ENCODE measurements at places on chromosomes 16 and 17. TPM values are rescaled to one million over a fixed set of nuclear protein-coding genes. Genes with fewer than 3 reads are reported as not detected.

Gene CDH8
- not detected for total RNA-seq

Gene ABCA10
- total RNA-seq, result 2.0 TPM

Gene CNTROB
- 74.6 TPM for total RNA-seq

DNA sequence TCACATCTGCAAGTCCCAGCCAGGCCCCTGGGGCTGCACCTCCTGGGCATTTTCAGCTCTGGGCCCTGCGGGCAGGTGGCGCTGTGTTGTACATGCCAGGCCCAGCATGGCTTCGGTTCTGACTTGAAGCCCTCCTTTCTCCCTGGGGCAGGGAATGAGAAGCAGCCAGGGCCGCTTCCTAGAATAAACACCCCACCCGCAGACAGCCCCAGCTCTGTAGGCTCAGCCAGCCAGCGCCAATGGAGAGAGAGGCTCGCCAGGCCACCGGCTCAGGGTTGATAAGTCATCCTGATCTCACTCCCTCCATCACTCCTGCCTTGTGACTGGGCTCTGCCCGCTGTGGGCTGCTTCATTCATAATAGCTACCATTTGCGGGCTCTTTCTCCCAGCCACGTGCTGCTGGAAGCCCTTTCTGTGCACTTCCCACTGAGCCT is 6.0 kb upstream of the GLIS2 start:
- DNase-seq, result peak; percentile 74

Gene ZG16B
- total RNA-seq, result 3.8 TPM

- DNase-seq, result no peak
These were observed 35.6 kb downstream of the CLEC16A start for GRCh38 chr16:10979717-10980601.

- no peak for DNase-seq
These were observed 147.3 kb downstream of the SNX11 start for GRCh38 chr17:48254896-48255295.

DNA sequence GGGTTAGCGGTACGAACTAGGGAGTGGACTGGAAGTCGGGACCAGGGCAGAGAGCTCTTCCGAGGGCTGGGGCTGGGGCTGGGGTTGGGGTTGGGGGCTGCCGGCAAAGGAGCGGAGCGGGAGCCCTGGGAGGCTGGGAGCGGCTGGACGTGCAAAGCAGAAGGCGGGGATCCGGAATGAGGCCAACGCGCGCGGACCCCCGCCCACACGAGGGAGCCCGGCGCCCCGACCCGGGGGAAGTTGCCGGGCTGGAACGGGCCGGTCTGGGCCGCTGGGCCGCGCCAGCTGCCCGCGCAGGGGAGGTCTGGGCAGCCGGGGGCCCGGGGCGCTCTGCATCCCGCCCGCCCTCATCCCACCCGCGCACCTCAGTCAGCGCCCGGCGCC is 323 bp downstream of the ST3GAL2 start:
- DNase-seq, result no peak

GRCh38 chr17:79562192-79562930 is 48.5 kb downstream of the RBFOX3 start:
- no peak for DNase-seq

DNA sequence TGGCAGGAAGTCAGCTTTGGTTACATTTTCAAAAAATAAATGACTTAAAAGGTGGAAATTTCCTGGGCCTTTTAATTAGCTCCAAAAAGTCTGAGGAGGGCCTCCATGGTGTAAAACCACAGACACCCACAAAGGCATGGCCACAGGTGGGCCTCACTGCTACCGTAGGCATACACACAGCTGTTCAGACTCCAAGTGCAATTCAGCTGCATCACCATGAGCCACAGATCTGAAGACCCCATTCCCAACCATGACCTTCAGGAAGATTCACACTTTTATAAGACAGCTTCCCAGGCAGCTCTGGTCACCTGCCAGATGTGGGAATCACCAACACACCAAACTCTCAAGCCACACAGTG is 20.6 kb downstream of the CSNK2A2 start:
- DNase-seq, result no peak

DNA sequence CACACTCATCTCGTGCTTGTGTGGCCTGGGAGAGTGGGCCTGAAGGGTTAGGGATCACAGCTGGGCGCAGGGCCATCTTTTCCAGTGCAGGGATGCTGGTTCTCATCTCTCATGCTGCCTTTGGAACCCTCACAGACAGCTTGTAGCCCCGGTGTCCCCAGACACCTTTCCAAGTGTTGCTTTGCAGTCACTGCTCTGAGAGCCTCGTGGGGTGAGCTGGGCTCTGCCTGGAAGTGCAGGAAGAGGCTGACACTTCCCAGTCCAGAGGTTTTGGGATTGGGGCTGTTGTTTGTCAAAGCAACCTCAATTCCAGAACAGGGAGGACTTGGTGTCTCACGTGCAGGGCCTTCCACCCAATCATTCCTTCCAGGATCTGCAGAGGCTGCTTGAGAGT is 28.2 kb downstream of the TBX4 start:
- DNase-seq, result no peak
